ENCODE measurements at places on chromosomes 5 and 9.
A peak's percentile ranks its signal among the peaks of the same experiment; 100 is the strongest.

DNA sequence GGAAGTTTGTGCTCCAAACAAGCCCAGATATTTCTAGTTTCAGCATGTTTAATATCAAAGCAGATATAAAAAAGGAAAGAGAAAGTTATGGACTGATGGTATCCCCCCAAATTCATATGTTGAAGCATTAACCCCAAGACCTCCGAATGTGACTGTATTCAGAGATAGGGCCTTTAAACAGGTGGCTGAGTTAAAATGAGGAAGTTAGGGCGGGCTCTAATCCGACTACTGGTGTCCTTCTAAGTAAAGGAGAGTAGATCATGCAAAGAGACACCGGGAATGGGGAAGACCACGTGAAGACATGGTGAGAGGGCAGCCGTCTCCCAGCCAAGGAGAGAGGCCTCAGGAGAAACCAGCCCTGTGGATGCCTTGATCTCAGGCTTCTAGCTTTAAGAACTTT is 324.1 kb upstream of the KIF2A start:
- DNase-seq, result no peak

GRCh38 chr5:111167551-111167950 is 56.6 kb upstream of the CAMK4 start:
- DNase-seq, result no peak

- DNase-seq, result no peak
Measured at GRCh38 chr9:92527832-92528521, 7.8 kb downstream of the ECM2 start.

GRCh38 chr9:132301521-132301920 is 53.3 kb downstream of the SETX start:
- no peak for DNase-seq

GRCh38 chr5:5291357-5291756 is 131.1 kb upstream of the ICE1 start:
- DNase-seq, result no peak

GRCh38 chr9:92547356-92547755 is 11.6 kb upstream of the ECM2 start:
- no peak for DNase-seq

DNA sequence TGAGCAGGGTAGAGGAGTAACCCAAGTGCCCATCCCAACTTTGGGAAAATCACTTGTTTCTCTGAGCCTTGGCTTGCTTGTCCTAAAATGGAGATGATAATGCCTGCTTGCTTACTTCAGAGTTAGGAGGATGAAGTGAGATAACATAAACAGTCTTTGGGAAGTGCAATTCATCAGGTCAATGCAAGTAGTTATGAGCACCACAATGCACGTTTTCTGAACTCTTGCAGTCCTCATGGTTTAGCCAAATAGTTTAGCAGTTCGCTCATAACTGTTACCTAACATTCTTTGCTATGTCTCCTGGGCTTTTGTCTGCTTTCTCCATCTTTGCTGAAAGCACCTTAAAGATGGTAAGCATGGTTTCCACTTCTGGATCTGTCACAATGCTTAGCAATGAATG is 270.0 kb downstream of the ADAMTSL1 start:
- DNase-seq, result no peak

DNA sequence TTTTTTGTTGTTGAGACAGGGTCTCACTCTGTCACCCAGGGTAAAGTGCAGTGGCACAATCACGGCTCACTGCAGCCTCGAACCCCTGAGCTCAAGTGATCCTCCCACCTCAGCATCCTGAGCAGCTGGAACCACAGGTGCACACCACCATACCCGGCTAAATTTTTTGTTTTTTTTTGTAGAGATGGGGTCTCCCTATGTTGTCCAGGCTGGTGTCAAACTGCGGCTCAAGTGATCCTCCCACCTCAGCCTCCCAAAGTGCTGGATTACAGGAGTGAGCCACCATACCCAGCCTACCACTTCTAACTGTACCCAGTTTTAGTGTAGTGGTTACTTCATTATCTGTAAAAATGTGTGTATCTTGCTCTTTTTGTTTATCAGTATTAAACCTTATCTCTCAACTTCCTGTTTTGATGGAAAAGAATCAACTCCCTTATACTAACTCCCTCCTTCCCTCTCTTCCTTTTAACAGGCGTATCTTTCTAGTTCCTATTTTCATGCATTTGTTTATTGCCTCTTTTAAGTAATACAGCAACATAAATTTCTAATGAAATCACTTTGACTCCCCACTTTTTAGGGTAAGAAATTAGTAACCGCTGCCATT is 33.1 kb downstream of the GRAMD2B start:
- no peak for DNase-seq

DNA sequence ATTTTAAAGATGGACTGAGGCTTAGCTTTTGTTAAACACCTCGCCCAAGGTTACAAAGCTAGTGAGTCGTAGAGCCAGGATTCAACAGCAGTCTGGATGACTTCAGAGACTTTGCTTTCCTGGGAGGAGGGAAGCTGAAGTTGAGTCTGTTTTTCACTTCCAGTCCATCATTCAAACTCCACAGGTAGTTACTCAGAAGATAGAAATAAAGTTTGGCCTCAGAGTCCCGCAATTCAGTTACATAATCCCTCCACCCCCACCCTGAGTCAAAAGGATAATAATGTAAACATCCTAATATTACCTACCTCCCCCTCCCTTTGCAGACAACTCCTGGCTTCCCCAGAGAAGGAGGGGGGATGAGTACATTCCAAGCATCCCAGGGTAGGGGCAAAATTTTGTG is 8.1 kb downstream of the HBEGF start:
- no peak for DNase-seq

- DNase-seq, result no peak
Measured at GRCh38 chr5:166354332-166354731, 1937.1 kb upstream of the WWC1 start.

GRCh38 chr9:127526655-127527559 is 75.6 kb downstream of the LRSAM1 start:
- DNase-seq, result no peak

GRCh38 chr5:65482736-65483545 is 1.2 kb upstream of the ADAMTS6 start:
- no peak for DNase-seq

DNA sequence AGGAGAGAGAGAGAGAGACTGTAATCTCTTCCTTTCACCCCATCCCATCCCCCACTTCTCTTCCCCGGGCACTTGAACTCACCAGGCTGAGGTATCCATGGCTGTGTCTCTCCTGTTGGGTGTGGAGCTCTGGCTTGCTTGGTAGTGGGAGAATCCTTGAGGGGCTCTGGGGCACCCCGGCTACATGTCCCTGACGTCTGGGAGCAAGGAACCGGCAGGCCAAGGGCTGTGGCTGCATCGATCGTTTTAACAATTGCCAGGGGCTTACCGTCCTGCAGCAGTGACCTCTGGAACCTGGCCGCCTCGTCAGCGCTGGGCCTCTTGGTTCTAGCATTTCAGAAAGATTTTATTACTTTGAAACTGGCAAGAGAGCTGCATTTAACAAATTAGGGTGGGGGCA is 30.0 kb downstream of the FGF18 start:
- no peak for DNase-seq

GRCh38 chr9:136019681-136020060 is 58.5 kb upstream of the UBAC1 start:
- DNase-seq, result no peak

DNA sequence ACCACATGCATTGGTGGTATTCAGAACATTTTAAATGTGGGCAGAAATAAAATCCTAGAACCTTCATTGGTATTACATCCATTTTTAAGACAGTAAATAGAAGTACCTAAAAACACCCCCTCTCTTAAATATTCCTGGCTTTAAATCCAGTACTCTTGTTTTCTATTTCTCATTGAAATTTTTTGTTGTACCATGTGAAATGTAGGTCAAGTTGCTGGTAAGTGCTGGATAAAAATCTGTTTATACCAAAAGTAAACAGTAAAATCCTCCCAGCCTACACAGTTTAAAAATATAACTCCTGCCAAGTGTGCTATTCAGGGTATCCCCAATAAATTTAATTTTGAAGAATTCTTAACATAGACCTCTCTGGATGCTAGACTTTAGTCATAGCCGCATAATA is 75.0 kb upstream of the FST start:
- no peak for DNase-seq

DNA sequence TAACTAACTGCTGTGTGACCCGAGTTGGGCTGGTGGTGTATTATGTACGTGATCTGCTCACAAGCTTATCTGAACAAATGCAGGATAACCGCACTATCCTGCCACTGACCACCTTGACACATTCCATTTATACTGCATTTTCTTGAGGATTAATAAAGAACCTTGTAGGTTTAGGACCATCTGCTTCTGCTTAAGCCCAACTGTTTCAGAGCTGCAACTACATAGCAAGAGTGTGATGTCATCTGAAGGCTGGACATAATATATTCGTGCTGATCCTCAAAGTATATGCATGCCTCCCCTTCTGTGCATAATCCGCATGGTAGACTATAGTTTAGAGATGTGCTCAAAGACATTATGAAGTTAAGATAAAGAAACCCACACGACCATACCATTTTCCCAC is 435.9 kb downstream of the BNC2 start:
- no peak for DNase-seq

- no peak for DNase-seq
Measured at GRCh38 chr9:130997925-130998596, 10.9 kb upstream of the LAMC3 start.

- DNase-seq, result no peak
Measured at GRCh38 chr5:44603496-44604272, 205.1 kb upstream of the MRPS30 start.

- no peak for DNase-seq
Measured at GRCh38 chr9:95773053-95773418, 102.5 kb upstream of the ERCC6L2 start.

GRCh38 chr9:133621725-133622267 is 12.6 kb upstream of the FAM163B start:
- no peak for DNase-seq

- no peak for DNase-seq
Measured at GRCh38 chr5:58635416-58635815, 52.5 kb downstream of the RAB3C start.

- DNase-seq, result no peak
Measured at GRCh38 chr9:1837453-1838084, 177.6 kb upstream of the SMARCA2 start.

GRCh38 chr9:120265791-120266190 is 314.2 kb downstream of the CDK5RAP2 start:
- no peak for DNase-seq

- DNase-seq, result no peak
Measured at GRCh38 chr9:132412089-132412488, 2.1 kb downstream of the CFAP77 start.

DNA sequence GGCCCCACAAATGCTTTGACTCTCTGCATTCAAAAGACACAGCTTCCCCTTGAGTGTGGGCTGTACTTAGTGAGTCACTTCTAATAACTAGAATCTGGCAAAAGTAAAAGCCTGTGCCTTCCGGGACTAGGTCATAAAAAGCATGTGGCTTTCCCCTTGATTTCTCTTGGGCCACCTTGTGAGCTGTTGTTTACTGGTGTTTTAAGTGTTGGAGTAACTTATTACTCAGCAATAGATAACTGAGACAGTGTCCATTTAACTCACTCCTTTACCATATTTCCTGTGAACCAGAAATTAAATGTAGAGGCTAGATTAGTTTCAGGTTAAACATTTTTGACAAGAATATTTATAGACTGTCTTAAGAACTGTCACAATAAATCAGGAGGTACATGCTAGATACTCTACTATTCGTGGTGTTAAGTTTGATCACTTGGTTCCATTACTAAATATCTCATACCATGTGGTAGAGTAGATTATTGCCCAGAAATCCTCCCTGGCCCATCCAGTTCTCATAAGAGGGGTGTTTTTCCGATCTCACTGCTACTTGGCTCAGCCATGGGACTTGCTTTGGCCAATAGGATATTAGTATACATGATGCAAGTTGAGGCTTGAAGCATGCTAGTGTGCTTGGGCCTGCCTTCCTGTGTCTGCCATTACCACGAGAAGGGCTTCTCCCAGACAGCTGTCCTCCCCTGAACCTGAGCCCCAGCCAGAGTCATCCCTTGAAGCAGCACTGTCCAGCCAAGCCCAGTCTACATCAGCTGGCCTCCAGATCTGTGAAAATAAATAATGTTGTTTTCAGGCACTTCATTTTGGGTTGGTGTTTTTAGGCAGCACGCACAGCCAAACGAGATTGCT is 10.4 kb upstream of the CMBL start:
- no peak for DNase-seq

DNA sequence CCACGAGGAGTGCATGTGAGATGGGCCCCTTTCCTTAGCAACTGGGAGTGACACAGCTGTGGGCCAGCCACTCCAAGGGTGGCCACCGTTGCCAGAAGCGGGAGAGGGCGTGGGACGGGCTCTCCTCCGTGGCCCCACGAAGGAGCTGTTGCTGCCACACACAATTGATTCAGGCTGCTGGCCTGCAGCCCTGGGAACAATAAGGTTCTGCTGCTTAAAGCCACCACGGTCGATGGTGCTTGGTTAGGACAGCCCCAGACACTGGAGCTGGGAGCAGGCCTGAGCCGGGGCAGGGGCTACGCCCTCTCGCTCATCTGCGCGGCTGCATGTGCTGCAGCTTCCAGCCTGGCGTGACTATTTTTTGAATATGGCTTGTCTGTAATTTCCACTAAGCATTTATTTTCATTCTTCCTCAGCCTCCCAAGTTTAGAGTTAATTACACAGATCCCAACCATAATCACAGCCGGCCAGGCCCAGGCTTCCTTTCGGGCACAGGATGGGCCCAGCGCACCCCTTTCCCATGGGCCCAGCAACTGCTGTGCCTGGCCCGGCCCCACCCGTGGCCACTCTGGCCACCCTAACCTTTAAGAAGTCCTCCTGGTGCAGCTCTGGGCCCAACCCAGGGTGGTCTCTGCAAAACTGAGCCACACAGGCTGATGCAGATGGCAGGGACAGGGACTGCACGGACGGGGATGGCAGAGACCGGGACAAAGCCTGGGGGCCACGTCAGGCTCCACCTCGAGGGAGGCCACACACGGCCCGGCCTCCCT is 49.7 kb downstream of the VAV2 start:
- peak; percentile 65 for DNase-seq

DNA sequence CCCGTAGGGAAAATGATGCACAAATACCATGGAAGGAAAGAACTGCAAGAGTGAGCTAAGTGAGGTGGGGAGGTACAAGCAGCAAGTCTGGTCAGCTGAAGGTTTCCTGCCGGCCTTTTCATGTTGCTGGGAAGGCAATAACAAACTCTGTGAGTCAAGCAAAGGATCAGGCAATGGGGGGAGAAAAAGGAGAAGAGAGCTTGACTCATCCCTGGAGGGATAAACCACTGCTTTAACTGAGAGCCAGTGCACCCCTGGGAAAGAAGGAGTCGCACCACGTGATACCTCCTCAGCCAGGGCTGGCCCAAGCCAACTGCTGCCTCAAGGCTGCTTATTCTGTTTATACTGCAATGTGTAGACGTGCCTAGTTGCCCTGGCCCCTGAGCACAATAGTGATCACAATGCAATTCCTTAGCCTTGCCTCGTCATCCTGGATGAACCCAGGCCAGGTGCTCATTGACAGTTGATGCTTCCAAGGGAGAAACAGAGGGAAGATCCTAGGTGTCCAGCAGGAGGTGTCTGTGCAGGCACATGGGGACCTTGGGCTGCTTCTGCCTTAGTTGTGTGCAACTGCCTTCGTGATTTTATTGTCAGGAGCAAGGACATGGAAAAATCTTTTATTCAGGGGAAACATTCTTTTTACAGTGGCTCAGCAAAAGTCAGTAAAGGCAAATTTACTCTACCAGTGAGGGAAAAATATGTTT is 203.0 kb upstream of the TUT7 start:
- no peak for DNase-seq

GRCh38 chr9:133566817-133567216 is 32.3 kb downstream of the ADAMTSL2 start:
- DNase-seq, result no peak

Data from chondrocyte (in vitro differentiated cells).